Amniotic stem cell (primary cell): ENCODE measurements at places on chromosomes 5 and 9.

- DNase-seq = no peak
Measured at GRCh38 chr5:58946230-58946629, 363.4 kb downstream of the RAB3C start.

GRCh38 chr5:160047423-160047822 is 38.5 kb downstream of the TTC1 start:
- no peak for DNase-seq

DNA sequence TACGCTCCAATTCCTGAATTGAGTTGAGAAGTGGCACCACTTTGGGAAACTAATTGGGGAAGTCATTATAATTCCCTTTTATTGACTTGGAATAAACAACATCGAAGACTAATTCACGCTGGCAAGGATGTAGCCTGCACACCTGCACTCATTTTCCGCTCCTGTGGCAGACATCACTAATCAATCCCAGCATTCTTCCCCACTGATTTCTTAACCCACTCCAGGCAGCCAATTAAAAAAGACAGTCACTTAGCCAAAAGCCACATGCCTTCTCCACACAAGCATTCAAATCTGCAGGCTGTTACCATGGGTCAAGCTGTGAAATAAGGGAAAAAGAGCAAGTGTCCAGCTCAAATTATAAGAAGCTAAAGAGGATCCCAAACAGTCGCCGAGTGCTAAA is 68.2 kb upstream of the HRH2 start:
- DNase-seq = no peak

GRCh38 chr5:33941090-33941489 is 4.9 kb downstream of the RXFP3 start:
- no peak for DNase-seq

- no peak for DNase-seq
Measured at GRCh38 chr9:35801328-35802128, 10.1 kb downstream of the NPR2 start.

DNA sequence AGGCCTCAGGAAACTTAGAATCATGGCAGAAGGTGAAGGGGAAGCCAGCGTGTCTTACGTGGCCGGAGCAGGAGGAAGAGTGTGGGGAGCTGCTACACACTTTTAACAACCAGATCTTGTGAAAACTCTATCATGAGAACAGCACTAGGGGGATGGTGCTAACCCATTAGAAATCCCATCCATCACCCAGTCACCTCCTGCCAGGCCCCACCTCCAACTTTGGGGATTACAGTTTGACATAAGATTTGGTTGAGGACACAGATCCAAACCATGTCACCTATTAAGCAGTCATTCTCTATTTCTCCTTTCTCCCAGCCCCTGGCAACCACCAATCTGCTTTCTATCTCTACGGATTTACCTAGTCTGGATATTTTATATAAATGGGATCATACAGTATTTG is 26.9 kb downstream of the PBX3 start:
- no peak for DNase-seq

DNA sequence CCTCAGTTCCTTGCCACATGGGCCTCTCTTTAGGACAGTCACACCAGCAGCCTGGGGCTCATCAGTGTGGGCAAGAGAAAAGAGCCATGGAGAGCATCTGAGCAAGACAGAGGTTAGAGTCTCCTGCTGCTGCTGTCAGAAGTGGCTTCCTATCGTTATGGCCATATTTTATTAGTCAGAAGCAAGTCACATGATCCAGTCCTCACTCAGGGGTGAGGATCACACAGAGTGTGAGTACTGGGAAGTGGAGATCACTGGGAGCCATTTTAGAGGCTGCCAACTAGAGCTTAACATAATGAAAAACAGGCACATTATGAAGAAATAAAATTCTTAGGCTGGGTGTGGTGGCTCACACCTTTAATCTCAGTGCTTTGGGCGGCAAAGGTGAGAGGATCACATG is 62.0 kb downstream of the DIRAS2 start:
- DNase-seq = no peak
